ENCODE measurements at places on chromosomes 5 and 9.
A peak's percentile ranks its signal among the peaks of the same experiment; 100 is the strongest.

GRCh38 chr5:109351988-109352864, 57.5 kb downstream of the PJA2 start:
- DNase-seq, result no peak

DNA sequence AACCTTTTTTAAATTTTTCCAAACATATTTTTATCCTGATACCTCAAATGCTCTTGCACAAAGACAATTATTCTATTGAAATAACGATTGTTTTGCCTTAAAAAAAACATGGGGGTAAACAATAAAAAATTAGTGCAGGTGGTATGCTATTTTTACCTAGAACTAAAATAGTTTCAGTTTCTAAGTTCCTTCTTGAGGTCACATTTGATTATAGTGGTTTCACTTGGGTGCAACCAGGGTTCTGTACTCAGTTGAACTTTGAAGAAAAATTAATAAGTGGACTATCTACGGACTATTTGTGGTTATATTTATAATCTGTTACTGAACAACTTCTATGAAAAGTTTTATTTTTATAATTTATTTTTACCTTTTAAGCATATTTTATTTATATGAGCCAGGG, 387.1 kb upstream of the IZUMO3 start:
- no peak for DNase-seq

- DNase-seq, result no peak
Measured at GRCh38 chr9:77224746-77225312, 47.5 kb downstream of the VPS13A start.

- DNase-seq, result no peak
Measured at GRCh38 chr5:135039271-135040033, 5.4 kb upstream of the PITX1 start.

DNA sequence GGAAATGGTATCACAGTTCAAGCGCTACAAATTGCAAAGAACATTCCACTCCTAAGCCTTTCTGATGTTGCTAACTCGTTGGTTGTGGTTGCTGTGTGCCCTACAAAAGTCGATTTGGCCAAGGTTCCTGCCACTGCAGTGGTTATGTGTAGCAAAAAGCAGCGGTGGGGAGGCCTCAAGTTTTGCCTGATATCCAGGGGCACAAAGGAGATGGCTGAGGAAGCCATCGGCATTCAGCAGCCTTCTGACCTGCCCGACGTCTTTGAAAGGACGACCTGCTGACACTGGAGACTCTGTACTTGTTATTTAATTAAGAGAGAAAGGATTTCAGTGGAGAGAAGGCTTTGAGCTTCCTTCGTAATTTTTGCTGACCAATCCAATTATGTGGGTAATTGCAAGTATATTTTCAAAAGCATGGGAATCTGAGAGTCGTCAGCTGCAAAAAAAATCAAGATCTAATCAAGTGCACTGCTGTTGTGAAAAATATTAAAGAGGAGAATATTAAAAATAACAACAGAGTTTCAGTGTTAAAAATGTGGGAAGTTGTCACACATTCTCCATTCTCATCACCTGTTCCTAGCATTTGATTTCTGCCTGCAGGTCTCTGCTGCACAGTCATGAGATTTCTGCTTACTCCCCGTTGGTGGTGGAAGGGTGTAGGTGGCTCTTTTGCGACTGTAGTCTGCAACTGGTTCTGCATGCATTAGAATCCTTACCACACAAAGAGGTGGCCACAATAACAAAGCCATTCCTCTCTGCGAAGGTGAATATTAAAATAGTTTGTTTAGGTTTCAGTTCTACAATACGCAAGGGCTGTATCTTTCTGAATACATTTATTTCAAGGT, 319.2 kb downstream of the IRX2 start:
- no peak for DNase-seq

DNA sequence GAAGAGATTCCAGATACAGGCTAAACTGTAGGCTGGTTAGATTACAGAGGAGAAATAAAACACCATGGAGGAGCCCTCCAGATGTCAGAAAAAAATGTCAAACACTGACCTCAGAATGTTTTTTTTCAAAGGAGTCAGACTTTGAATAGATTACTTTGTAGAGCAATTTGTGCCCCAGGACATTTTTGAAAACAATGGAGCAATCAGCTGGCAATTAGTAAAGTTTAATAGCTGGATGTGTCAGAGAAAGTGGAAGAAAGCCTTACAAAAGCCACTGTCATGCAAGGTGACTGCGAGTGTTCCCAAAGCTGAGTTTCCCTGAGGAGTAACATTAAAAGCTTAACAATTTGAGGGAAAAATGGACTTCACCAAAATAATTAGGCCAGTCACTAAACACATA, 417.8 kb upstream of the CTNND2 start:
- DNase-seq, result no peak

DNA sequence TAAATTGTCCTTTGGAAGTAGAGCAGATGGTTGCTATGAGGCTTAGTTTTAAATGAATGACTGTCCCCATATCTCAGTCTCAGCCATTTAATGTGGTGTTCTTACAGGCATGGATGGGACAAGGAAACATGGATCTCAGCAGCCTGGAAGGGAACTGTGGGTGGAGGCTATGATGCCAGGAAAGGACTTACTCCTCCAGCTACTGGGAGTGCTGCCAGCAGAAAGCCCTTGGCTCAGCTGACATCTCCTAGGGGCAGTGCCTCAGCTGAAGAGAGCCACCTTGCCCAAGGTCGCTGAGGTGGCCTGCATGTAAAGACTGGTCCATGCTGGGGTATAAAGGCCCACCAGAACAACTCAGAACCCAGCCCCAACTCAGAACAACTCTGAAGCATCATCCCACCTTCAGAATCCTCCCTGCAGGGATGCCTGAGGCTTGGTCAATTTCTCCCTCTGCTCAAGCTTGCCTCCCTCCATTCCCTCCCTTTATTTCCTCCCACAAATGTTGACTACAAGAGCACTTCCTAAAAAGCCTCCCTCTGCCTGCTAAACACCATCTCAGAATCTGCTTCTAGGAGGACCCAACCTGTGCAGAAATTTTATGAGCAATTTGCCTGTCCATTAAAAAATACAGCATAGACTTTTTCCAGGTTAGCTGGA, 1.8 kb upstream of the PDE8B start:
- peak; percentile 74 for DNase-seq

All from testis (tissue), 5 donors.